Left colon (tissue), 2 donors: ENCODE measurements at places on chromosomes 13 and 19.

DNA sequence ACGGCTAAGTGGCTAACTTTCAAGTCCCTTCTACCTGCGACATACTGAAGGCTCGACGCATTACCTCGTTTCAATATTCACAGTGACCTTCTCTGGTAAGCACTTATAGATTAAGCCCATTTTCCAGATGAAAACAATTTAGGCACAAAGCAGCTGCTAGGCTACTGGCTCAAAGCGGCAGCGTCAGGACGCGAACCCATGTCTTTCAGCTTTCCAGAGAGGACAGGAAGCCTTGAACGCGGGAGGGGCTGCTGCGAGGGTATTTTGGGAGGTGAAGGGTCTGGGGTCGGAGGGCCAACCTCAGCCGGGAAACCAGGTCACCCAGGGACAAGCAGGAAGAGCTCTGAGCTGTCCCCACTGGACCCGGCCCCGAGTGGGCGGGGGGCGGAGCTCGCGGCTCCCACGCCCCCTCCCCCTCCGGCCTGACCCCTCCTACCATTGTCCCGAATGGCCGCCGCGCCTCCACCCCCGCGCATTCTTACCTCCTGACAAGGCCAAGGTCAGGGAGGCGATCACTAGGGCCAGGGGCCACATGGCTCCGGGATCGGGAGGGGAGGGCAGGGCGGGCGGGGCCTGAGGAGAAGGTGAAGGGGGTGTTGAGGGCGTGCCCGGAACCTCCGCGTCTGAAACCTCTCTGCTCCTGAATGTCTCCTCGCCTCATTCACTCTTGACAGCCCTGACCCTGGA lies at the start of gene KLK13:
KLK13 (minus strand) TSS at position 559 of the 687 bp plus-strand sequence; CDS start at position 534, 25 bp downstream.
- DNase-seq: no peak

DNA sequence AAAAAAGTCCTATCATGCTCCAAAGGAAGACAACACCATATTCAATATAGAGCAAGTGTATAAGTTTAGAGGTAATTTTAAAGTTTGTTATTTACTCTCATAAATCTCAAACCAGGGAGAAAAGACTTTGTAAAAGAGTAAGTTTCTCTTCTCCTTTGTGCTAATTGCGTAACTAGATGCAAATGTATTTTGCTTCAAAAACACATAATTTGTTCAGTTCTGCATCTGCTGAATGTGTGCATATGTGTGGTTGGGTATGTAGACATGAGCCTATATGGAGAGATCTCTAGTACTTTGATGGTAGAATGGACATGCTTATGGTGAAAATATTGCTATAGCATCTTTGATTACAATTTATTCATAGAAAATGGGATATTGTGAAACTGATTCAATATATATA lies 17.8 kb upstream of the MIR17HG start:
- no peak for DNase-seq

DNA sequence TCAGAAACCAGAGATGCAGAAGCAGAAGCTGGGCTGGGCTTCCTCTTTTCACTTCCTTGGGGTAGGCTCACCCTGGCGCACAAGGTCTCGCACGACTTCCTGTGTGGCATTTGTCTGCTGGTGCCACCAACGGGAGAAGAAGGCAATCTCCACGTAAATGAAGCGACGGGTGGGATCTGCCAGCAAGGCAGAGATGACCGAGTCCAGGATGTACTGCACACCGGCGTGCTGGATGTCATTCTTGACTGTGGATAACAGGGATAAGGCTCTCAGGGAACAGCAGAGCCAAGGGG lies 1.3 kb downstream of the MAN2B1 start:
- DNase-seq: peak; percentile 52

DNA sequence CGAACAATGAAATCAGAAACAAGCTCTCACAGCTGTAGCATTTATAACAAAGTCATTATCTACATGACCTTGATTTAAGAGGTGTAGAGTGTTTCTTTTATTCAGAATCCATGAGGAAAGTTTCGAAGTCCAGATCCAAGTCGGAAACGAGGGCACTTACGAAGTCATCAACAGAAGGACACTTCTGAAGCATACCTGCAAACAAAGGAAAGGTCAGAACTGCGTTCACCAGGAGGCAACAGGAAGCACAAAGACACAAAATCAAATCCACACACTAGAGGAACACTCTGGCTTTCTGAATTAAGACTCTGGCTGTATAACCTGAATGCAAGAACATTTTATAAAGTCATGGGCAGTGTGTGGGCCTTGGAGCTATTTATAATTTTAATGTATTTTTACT lies 158.9 kb downstream of the MIPEP start:
- no peak for DNase-seq

GRCh38 chr19:3823350-3823713 lies 37.2 kb upstream of the MATK start:
- DNase-seq: no peak

GRCh38 chr19:58397533-58398037 lies 2.1 kb downstream of the RNF225 start:
- DNase-seq: no peak

DNA sequence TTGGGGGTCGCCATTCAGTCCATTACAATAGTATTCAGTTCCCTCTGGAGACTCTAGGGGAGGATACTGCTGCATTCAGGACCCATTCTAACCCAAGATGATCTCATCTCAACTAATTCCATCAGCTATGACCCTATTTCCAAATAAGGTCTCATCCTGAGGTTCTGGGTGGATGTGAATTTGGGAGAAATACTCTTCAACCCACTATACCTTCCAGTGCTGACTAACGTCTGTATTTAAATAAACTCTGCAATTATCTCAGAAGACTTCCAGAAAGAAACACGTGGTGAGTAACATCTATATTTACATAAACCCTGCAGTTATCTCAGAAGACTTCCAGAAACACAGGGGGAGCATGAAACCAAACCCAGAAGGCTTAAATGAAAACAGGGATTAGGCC lies 1300.7 kb downstream of the PCDH9 start:
- no peak for DNase-seq

GRCh38 chr13:51347099-51347498 lies 7.6 kb downstream of the SERPINE3 start:
- no peak for DNase-seq

DNA sequence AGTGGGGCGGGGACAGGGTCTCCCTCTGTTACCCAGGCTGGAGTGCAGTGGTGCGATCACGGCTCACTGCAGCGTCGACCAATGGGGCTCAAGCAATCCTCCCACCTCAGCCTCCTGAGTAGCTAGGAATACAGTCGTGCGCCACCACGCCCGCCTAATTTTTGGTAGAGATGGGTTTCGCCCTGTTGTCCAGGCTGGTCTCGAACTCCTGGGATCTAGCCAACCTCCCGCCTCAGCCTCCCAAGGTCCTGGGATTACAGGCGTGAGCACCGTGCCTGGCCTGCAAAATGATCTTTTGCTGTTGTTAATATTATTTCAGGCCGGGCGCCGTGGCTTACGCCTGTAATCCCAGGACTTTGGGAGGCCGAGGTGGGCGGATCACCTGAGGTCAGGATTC lies 621 bp upstream of the TGDS start:
- DNase-seq: peak; percentile 34

DNA sequence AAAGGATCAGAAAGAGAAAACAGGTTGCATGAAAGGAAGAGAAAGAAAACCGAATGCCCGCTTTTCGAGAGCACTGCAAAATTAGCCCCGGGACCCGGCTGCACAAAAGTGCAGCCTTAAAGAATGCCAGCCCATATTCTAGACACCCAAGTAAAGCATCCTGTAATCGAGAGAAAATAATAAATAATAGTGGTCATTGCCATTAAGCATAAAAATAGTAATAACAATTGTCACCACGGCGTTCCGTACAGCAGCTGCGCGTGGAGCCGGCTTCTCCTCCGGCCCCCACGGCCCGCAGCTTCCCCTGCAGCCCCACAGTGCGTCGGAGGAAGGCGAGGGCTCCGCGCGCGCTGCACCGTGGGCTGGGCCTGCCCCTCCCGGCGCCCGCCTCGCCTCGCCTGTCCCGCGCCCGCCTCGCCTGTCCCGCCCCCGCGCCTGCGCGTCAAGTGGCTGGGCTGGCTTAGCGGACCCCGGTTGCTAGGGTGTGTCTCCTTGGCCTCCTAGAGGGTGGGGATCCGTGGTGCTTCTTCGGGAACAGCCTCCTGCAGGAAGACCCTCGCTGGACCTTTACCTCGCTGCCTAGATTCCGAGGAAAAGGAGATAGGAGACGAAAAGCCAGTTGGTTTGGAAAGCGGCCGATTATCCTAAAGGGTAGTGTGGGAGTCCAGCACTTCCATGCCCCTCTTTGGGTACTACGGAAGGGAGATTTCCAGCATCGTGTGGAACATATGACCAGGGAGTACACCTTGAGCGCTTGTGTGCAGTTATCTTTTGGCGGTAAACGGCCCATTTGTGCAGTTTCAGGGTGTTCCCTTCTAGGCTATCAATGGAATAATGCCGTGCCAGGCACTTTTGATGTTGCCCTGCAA lies at the start of gene LRRC63:
LRRC63 (plus strand) TSS at position 446 of the 869 bp plus-strand sequence. CDS start 1,107 bp downstream, outside the sequence.
- DNase-seq: peak; percentile 75
